ENCODE measurements at places on chromosomes 5 and 9. TPM values are rescaled to one million over a fixed set of nuclear protein-coding genes. Genes with fewer than 3 reads are reported as not detected.

GRCh38 chr5:79829260-79829659 lies 139.6 kb downstream of the CMYA5 start:
- H3K4me3 ChIP-seq = no peak overlapping the region
- no peaks in the 10 kb centered on the region for H3K36me3 ChIP-seq
- DNase-seq = no peak
- H3K27me3 ChIP-seq = no peaks in the 10 kb centered on the region
- H3K4me1 ChIP-seq = no peaks in the 10 kb centered on the region

GRCh38 chr9:82331079-82331478 lies 342.5 kb downstream of the SPATA31D1 start:
- no peaks in the 10 kb centered on the region for H3K4me1 ChIP-seq
- no peaks in the 10 kb centered on the region for H3K36me3 ChIP-seq
- no peak for DNase-seq
- H3K27me3 ChIP-seq = no peaks in the 10 kb centered on the region
- no peak overlapping the region for H3K4me3 ChIP-seq
- no peak overlapping the region for H3K27ac ChIP-seq

- no peak overlapping the region for H3K4me3 ChIP-seq
- H3K27me3 ChIP-seq = no peaks in the 10 kb centered on the region
- peaks cover 19% of the 10 kb centered on the region for H3K4me1 ChIP-seq
These were observed 47.8 kb upstream of the IER5L start for GRCh38 chr9:129225815-129226214.

GRCh38 chr5:9519537-9519936 lies 26.3 kb downstream of the SEMA5A start:
- no peaks in the 10 kb centered on the region for H3K27me3 ChIP-seq
- H3K4me3 ChIP-seq = no peak overlapping the region
- no peaks in the 10 kb centered on the region for H3K36me3 ChIP-seq
- no peaks in the 10 kb centered on the region for H3K4me1 ChIP-seq
- H3K27ac ChIP-seq = no peak overlapping the region

GRCh38 chr9:124776618-124776953 lies 347 bp upstream of the OLFML2A start:
- H3K27ac ChIP-seq = no peak overlapping the region
- peaks cover 12% of the 10 kb centered on the region for H3K4me1 ChIP-seq
- peaks cover 23% of the 10 kb centered on the region for H3K27me3 ChIP-seq
- DNase-seq = no peak
- H3K36me3 ChIP-seq = no peaks in the 10 kb centered on the region

GRCh38 chr5:3843706-3844105 lies 248.1 kb downstream of the IRX1 start:
- H3K36me3 ChIP-seq = no peaks in the 10 kb centered on the region
- DNase-seq = no peak
- H3K4me3 ChIP-seq = no peak overlapping the region
- no peaks in the 10 kb centered on the region for H3K4me1 ChIP-seq
- H3K27me3 ChIP-seq = no peaks in the 10 kb centered on the region

DNA sequence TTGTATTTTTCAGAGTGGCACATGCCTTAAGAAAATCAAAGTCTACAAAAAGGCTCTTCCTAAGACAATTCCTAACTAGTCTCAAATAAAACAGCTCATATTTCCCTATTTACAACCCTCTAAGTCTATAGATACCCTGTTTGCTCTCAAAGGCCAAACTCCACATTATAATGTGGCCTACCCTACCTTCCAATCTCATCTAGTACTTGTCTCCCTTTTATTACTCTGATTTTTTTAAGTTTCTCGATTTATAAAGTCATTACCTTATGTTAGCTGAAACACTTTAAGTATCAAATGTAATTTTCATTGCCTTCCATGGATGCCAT lies 19.4 kb downstream of the KIAA1191 start:
- no peaks in the 10 kb centered on the region for H3K4me1 ChIP-seq
- H3K27ac ChIP-seq = no peak overlapping the region
- no peaks in the 10 kb centered on the region for H3K27me3 ChIP-seq
- no peak for DNase-seq

DNA sequence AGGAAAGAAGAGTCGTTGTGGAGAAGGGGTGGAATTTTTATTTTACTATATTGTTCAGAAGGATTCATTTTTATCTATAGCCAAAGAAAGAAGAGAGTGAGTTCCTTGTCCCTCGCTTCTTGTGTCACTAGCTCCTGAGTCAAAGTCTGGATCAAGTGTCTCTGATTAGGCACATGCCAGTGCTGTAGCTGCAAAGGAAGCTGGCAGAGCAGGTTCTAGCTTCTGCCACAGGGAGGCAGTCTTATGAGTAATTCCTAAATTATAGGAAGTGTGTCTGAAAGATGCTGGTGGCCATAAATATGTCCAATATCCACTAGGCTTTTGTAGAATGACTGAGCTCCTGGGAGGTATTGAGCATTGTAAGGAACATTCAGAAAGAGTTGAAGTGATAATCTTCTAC lies 84.7 kb downstream of the DOCK2 start:
- no peak overlapping the region for H3K4me3 ChIP-seq
- H3K27ac ChIP-seq = no peak overlapping the region
- H3K27me3 ChIP-seq = no peaks in the 10 kb centered on the region

GRCh38 chr9:117470902-117471301 lies 56.0 kb upstream of the ASTN2 start:
- DNase-seq = no peak
- no peaks in the 10 kb centered on the region for H3K27me3 ChIP-seq
- H3K27ac ChIP-seq = no peak overlapping the region
- no peaks in the 10 kb centered on the region for H3K4me1 ChIP-seq
- H3K36me3 ChIP-seq = no peaks in the 10 kb centered on the region
- no peak overlapping the region for H3K4me3 ChIP-seq

GRCh38 chr9:80932181-80932580 lies 757.2 kb downstream of the TLE1 start:
- no peaks in the 10 kb centered on the region for H3K4me1 ChIP-seq
- H3K27me3 ChIP-seq = no peaks in the 10 kb centered on the region
- no peak overlapping the region for H3K27ac ChIP-seq
- H3K36me3 ChIP-seq = no peaks in the 10 kb centered on the region
- no peak for DNase-seq

- H3K27ac ChIP-seq = no peak overlapping the region
- no peaks in the 10 kb centered on the region for H3K4me1 ChIP-seq
- H3K36me3 ChIP-seq = no peaks in the 10 kb centered on the region
- no peak for DNase-seq
- no peak overlapping the region for H3K4me3 ChIP-seq
- no peaks in the 10 kb centered on the region for H3K27me3 ChIP-seq
These were observed 136.1 kb downstream of the MACIR start for GRCh38 chr5:103394676-103395075.

DNA sequence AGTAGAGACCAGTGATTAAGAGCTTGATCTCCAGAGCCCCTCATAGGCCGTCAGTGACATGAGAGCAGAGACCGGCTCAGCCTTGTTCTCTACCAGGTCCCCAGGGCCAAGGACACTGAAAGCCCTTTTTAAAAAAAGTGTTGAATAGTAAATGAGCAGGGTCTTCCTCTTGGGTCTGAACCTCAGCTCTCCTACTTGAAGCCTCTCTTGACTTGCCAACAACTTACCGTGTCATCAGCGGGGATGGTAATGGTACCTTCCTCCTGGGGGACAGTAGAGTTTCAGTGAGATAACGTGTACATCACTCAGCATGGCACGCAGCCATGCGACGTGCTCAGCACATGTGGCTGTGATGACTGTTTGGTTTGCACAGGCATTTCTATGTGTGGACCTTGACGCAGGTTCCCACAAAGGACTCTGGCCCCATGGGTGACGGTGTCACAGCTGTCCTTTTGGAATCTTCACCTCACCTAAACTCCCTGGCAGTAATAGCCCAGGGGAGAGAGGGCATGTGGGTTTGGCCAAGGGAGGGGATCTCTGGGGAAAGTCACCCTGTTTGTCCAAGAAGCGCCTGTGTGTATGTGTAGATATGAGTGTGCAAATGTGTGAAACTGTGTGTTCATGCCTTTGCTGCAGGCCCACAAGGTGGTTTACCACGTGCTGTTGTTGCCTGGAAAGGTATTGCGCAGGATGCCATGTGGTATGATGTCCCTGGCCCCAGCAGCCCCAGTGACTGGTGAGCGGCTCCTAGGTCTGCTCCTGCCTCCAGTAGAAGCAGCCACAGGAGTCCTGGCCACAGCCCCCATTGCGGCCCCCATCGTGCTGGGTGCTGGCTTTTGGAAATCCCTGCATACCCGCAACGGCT lies 18.7 kb downstream of the ERGIC1 start:
- DNase-seq = no peak
- H3K4me1 ChIP-seq = peaks cover 17% of the 10 kb centered on the region
- no peaks in the 10 kb centered on the region for H3K36me3 ChIP-seq
- no peak overlapping the region for H3K4me3 ChIP-seq
- H3K27ac ChIP-seq = no peak overlapping the region
- no peaks in the 10 kb centered on the region for H3K27me3 ChIP-seq

DNA sequence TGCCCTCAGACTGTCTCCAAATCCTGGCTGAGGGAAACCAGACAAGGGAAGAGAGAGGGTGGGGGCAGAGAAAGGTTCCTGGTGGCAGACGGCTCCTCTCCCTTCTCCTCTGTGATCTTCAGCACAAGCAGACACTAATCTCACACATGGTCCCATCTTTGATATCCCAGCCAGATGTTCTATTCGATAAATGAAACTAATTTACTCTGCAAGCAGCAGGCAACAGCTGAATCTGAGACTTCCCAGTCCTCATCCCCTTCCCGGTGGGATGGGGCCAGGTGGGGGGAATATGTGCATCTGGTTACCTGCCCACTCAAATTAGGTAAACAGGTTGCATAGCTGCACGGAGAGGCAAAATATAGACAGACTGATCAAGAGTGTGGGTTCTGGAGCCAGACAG lies 208.9 kb upstream of the PANK3 start:
- no peaks in the 10 kb centered on the region for H3K27me3 ChIP-seq
- H3K4me3 ChIP-seq = no peak overlapping the region
- H3K36me3 ChIP-seq = no peaks in the 10 kb centered on the region
- H3K4me1 ChIP-seq = no peaks in the 10 kb centered on the region
- no peak for DNase-seq

- no peak overlapping the region for H3K27ac ChIP-seq
- H3K36me3 ChIP-seq = no peaks in the 10 kb centered on the region
- H3K27me3 ChIP-seq = no peaks in the 10 kb centered on the region
- H3K4me3 ChIP-seq = no peak overlapping the region
- no peak for DNase-seq
These were observed 34.4 kb downstream of the AHRR start for GRCh38 chr5:355958-356357.

DNA sequence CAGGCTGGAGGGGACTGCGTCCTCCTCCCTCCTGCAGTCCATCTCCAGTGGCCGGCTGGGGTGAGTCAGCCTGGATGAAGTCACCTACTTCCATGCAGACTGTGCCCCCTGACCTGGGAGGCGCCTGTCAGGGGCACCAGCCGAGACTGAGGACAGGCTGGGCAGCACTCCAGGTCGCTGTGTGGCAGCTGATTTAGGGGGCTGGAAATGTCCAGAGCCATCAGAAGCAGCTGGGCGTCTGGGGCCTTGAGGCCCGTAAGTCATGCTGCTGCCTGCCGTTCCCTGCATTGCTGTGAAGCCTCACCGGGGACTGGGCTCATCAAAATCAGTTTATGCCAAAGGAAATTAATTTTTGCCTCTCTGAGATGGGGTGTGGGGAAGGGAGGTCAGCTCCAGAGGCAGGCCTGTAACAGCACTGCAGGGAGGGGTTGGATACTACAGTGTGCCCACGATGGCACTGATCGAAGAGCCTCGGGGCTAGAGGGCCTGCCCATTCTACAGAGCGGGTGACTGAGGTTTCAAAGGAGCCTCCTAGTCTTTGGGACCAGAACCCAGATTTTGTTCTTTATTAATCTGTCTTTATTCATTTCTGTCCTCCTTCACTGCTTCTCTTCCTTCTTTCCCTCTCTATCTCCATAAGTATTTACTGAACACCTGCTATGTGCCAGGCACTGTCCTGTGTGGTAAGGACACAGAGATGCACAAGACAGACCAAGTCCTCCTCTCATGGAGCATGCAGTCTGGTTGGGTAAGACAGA lies 70.4 kb upstream of the PSD2 start:
- no peak overlapping the region for H3K27ac ChIP-seq
- no peak for DNase-seq
- no peak overlapping the region for H3K4me3 ChIP-seq
- H3K36me3 ChIP-seq = no peaks in the 10 kb centered on the region
- H3K27me3 ChIP-seq = no peaks in the 10 kb centered on the region

DNA sequence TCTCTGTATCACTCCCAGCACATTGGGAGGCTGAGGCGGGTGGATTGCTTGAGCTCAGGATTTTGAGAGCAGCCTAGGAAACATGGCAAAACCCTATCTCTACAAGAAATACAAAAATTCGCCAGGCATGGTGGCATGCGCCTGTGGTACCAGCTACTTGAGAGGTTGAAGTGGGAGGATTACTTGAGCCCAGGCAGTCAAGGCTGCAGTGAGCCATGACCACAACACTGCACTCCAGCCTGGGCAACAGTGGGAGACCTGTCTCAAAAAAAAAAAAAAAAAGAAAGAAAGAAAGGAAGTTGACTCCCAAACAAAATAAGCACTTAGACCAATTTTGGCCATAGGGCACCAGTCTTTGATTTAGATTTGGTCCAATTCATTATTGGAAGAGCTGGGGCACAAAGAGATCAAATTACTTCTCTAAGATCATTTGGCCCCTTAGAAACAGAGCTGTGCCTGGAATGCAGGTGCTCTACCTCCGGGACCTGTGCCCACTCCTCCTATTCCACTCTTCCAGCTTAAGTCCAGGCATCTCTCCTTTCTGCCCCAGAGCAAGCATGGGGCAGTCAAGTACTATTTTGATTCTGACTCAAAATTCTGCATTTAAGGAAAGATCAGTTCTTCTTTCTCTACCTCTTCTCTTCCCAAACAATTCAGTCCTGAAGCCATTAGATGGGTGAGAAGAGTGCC lies 59.0 kb downstream of the ALDH7A1 start:
- no peaks in the 10 kb centered on the region for H3K4me1 ChIP-seq
- no peak overlapping the region for H3K4me3 ChIP-seq
- H3K27ac ChIP-seq = no peak overlapping the region
- H3K27me3 ChIP-seq = no peaks in the 10 kb centered on the region
- H3K36me3 ChIP-seq = no peaks in the 10 kb centered on the region
- DNase-seq = no peak

DNA sequence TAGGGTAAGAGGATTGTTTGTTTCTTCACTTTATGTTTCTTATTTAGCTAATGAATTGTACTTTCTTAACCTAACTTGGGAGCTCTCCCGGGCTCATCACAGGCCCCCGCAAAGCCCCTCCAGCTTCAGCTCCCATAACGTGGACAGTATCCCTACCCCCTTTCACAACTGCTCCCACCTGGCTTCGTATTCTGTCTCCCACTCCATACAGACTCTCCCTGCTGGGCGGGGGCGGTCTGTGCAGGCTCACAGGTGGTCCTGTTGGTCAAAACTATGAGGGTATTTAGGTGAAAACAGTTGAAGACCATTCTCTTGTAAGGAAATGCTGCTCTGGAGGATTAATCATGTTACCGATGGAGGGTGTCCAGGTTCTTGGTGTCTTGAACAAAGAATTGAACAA lies 805.3 kb downstream of the SEMA5A start:
- no peaks in the 10 kb centered on the region for H3K36me3 ChIP-seq
- no peak for DNase-seq

GRCh38 chr5:9654886-9655285 lies 24.7 kb upstream of the TAS2R1 start:
- no peaks in the 10 kb centered on the region for H3K27me3 ChIP-seq
- no peak overlapping the region for H3K4me3 ChIP-seq

The DRD1 gene
- total RNA-seq = not detected

The IL5 gene
- not detected for total RNA-seq

The IFNB1 gene
- total RNA-seq = not detected

The SELENOP gene
- 4.8 TPM for total RNA-seq

The OR13F1 gene
- not detected for total RNA-seq
